ENCODE measurements at places on chromosomes 1 and 21.
A peak's percentile ranks its signal among the peaks of the same experiment; 100 is the strongest.

DNA sequence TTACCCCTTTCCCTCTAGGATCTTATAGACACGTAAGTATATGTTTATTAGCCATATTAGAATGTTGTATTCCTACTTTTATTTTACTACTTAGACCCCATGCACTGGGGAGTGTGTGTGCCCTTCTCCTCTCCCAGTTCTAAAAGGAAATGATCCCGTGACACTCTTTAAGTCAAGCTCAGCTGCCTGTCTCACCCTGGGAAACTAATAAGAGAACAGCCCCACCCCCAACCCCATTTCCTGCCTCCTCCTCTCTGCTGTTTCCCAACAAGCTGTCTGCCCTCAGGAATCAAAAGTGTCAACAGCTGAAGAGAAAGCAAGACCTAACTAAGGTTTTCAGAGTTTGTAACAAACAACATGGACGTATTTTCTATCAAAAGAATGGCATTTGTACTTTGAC, 92.6 kb upstream of the VAV3 start:
- no peak for DNase-seq

- DNase-seq, result no peak
These were observed 17.4 kb downstream of the LDLRAP1 start for GRCh38 chr1:25560788-25561187.

GRCh38 chr1:25566730-25567341, 23.4 kb downstream of the LDLRAP1 start:
- DNase-seq, result no peak

DNA sequence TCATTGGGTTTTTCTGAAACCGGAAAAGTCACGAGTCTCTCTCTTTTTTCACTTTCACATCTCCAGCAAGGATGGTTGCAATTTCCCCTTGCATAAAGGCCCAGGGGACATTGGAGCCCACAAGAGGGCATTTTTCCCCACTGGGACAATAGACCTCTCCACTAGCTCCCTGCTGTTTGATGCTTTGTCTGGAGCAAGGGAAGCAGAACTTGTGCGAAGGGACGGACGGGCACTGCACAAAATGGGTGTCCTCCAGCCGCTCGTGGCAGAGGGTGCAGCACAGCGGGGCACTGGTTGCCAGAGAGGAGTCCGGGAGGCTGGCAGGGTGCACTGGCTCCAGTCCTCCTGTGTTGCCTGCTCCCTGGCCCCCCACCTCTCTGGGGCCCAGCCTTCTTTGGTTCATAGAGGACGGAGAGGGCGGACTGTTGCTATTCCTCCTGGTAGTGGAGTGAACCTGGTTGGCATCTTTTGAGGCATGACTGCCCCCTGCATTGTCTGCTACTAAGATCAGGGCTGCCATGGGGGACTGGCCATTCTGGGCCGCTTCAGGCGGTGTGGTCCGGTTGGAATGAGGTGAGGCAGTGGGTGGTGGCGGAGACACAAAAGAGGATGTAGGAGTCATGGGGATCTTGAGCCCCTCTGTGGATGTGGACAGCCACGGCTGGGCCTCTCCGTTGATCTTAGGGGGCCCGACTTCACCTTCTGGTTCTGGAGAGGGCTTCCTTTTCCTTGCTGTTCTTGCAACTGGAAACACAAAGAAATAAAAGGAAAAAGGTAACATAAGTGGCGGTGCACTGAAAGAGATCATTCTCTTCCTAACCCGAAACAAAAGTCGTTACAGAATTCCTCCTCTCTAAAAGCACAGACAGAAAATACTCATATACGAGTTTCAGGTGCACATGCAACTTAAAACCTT, 2.6 kb downstream of the IRF2BP2 start:
- peak; percentile 48 for DNase-seq

DNA sequence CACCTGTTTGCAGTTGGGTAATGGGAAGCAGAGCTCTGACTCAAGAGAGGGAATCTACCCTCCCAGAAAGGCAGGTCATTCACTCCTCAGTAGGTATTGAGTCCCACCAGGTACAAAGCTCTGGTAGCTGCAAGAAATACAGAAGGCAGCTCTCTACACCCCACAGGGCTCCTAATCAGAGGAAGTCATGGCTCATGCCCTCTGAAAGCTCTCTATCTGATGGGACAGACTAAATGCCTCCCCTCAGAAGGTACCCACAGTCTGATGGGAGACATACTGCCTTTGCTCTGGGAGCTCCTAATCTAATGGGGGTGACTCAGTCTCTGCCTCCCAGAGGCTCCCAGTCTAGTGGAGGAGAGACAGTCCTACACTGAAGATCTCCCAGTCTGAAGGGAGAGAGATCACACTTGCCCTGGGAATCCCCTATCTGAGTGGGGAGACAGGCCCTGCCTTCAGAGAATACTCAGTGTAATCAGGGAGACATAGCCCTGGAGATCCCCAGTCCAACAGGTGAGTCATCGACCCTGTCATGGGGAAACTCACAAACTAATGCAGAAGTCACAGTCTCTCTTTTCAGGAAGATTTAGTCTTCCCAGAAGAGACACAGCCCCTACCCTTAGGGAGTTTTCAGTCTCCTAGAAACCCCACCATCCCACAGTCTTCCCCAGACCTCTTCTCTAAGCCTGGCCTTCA, 23.7 kb downstream of the CAMK1G start:
- no peak for DNase-seq

GRCh38 chr1:2134621-2135307, 59.8 kb downstream of the FAAP20 start:
- DNase-seq, result no peak

- peak; percentile 44 for DNase-seq
These were observed 54.7 kb downstream of the APP start for GRCh38 chr21:26115899-26116298.

DNA sequence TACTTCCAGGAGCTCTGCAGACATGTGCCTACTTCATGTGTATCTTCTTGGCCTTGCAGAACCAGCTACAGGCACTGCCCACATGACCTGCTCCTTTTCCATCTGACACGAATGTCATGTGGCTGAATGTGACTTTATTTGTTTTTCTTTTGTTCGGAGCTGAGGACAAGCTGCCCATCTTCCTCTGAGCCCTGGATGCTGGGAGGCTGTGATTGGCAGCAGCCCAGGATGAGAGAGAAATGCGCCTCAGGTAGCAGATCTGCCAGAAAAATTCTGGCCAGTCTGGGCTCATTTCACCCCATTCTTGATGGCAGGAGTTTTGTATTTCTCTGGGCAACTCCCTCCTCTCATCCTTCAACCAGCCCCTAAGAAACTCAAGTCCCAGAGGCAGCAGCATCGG, 372.0 kb downstream of the RPS6KC1 start:
- DNase-seq, result no peak

Measured in DMS79 treated with DMSO at 0.1 percent for 48 hours (cell line).